ENCODE measurements at places on chromosomes 3 and 15.

DNA sequence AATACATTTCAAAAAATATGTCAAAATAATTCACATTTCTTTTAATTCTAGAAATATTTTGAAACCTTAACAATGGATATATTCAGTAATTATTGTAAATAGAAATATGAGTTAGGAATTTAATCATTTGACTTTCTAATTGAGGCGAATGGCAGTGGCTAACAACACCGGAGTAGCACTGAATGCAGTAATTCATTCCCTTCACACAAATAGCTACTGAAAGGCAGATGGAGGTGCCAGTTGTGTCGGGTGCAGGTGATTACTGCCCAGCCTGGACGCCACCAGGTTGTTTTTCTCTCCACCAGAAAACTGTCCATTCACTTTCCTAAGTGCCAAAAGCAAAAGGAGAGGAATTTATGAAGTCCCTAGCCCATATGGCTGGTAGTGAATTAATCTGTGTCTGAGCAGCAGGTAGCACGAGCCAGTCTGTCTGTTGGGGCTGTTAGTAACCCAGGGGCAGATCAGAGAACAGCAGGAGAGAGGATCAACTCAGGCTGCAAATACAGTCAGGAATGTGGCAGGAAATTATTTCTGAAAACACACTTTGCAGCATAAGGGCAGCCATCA, 79.3 kb upstream of the GMNC start:
- DNase-seq: no peak

- DNase-seq: no peak
Measured at GRCh38 chr3:42664438-42664803, 10.9 kb downstream of the ZBTB47 start.

- DNase-seq: no peak
Measured at GRCh38 chr3:94043285-94043684, 14.9 kb upstream of the STX19 start.

- DNase-seq: no peak
Measured at GRCh38 chr15:94370936-94371285, 139.6 kb downstream of the MCTP2 start.

DNA sequence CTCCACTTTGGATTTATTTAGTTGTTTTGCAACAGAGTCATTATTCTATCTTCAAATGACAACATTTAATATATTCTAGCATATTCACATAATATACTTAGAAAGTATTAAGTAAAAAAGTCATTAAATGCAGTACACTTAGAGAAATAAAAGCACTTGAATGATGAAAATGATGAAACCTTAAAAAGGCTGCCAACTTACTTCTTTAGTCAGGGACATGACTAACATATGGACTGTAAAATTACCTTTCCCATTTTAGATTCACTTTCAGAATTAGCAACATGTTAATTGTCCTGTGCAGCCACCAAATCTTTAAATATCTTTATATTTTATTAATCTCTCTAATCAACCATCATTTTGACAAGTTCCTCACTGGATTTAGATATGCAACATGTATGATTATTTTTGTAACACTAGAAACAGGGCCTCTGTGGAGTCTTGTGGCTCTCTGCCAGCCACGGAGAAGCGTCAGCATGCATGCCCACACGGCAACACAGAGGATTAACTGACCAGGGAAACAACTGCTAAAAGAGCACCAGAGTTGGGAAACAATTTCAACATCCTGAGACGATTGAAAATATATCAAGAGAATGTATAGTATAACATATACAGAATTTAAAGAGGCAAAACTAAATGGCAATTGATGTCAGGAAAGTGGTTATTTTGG, 95.7 kb downstream of the ANO10 start:
- DNase-seq: no peak

- DNase-seq: peak; percentile 59
Measured at GRCh38 chr3:187369089-187369447, 883 bp downstream of the RTP4 start.

- DNase-seq: peak; percentile 64
Measured at GRCh38 chr3:37443363-37444035, 269.1 kb upstream of the LRRFIP2 start.

DNA sequence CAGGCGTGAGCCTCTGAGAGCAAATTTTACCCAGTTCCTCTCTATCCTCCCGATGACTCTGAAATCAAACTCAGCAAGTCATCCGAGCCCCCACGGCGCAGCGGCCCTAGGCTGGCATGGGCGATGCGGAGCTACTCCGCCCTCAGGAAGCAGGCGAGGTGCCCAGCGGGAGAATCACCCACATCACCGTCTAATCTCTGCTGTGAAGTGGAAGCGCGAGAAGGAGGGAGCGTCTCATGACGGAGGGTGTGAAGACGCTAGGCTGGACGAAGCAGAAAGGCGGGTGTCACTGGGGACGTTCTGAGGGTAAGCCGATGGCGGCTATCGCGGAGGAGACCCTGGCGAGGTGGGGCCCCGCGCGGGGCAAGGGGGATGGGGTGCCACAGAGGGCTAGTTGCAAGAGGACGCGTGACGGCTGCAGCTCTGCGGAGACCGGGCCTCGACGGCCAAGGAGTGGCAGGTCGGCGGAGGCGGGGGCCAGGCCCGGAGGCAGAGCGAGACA, 9.1 kb upstream of the GNAI2 start:
- peak; percentile 49 for DNase-seq

DNA sequence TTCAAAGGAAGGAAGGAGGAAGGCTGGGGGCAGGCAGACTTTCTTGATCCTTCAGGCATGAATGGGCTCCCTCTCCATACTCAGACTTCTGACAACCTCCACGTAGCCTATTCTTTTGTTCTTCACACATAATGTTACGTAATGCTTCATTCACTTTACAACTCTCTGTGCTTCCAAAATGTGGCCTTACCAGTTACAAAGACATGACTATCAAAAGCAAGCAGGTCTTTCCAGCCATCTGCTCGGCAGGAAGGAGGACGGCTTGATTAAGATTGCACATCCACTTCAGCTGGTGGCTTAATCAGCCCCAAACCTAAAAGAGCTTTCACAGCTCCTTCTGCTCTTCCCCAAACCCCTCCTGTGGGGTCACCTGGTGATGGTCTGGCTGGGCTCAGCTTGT, 263.2 kb downstream of the XXYLT1 start:
- DNase-seq: no peak

GRCh38 chr3:65342084-65342683, 654.4 kb upstream of the ADAMTS9 start:
- DNase-seq: peak; percentile 63
